ENCODE measurements at places on chromosomes 6 and 20.

DNA sequence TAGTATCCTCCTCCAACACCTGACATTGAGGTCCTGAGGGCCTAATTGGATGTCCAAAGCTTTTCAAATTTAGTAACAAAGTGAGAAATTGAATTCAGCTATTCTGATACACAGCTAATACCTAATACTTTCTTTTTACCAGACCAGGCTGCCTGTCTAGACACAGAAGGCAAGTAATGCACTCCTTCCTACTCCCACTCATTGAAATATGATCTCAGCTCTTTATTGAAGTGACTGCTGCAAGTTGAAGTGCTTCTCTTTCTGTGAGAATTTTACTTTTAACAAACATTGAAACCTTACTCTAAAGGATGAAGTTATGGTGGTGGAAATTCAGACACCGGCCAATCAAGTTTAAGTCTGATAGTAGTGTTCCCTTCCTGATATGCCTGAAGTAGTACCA, 90.8 kb upstream of the OGFRL1 start:
- peak; percentile 56 for DNase-seq

- no peak for DNase-seq
These were observed 62.9 kb upstream of the HBS1L start for GRCh38 chr6:135117413-135117968.

DNA sequence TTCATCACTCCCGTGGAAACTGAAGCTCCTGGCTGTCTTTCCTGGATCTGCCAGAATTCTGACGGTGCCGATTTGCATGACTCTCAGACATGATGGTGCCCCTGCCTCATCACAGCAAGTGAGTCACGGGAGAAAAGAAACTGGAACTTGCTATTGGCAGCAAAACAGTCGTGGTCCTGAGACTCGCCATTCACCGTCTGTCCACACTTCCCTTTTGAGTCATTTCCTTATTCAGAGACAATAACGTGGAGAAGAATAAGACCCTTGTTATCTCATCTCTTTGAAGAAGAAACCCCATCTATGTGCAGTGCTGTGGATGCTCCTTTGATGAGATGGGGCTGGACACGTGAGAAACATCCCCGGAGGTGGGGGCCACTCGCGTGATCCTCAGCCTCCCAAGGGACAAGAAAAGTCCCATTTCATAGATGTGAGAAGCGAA, 4.2 kb downstream of the GPR31 start:
- DNase-seq: no peak

DNA sequence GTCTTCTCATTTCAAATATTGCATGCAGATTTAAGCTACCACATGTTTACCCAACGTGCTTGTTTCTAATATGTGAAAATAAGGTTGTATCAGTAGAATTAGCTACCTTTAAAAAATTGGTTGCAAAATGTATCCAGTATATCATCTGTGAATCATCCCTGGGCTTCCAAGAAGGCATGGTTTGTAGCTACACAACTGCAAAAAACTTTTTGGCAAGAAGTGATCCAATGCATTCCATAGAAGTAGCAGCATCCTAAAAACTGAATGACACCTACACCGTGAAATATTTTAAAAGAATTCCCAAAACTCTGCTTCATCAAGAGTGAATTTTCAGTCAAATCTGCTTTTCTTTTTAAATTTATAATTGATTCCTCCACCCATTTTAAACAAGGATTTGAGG, 89.1 kb downstream of the AIG1 start:
- no peak for DNase-seq

- DNase-seq: no peak
These were observed 3.4 kb upstream of the CTSZ start for GRCh38 chr20:59010321-59010994.

GRCh38 chr6:81792826-81793225, 40.3 kb upstream of the TENT5A start:
- peak; percentile 23 for DNase-seq

DNA sequence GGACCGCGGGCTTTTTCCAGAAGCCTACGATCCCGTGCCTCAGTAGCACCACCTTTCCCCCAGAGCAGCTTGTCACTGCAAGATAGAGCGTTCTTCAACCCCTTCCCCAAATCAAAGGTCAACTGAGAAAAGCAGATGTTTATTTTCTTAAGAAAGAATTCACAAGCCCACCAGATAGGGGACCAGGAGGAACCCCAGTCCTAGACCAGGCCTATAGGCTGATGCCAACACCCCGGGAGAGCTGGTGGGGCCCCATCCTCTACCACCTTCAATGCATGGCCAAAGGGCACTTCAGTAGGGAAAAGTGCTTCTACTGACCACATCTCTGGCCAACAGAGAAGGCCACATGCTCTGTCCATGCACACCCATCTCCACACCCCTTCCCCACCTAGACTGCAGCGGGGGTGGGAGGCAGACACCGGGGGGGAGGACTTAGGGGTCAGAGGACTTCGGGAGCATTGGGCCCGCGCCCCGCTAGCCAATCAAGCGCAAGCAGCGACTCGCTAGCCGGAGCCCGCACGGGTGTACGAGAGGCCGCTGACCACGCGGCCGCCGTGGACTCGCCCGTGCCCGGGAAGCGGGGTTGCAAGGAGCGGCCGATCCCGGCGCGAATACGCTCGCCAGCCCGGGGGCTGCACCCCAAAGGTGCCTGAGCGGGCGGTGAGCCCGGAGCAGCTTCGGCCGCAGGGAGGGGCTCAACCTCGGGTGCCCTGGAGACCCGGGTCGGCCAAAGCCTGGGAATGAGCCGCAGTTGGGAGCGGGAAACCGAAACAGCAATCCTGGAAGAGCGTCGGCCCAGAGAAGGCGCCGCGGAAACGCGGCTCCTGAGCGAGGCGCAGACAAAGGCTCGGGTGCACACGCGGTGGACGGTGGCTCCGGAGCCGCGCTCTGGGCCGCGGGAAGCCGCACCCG, 2.8 kb downstream of the PDE10A start:
- DNase-seq: no peak

DNA sequence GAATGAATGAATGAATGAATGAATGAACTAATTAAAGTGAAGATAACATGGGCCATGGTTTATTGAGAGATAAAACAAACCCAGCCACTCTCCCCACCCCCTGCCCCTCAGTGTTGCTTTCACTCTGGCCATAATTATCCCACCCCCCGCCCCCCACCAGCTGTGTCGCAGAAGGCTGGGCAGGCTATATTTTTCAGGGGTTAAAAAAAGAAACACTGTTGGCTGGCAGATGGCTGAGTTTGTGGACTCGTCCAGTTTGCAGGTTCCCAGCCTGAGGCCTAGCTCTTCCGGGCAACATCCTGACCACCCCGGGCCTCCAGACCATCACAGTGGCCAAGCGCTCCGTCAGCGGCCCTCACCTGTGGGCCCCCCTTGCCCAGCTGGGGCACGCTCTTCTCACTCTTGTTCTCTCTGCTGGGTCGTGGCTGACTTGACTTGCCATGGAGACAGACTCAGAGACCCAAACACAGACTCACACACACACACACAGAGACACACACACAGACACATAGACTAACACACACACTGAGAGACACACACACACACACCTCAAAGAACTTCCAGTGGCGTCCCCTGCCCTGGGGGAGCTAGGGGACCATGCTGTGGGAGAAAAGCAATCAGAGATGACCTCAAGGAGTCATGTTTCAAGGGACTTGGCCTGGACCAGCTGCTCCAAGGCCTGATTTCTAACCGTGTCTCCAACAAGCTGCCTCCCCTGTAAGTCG, 2.2 kb upstream of the GRM4 start:
- DNase-seq: no peak

- no peak for DNase-seq
These were observed 150.0 kb upstream of the MARCKS start for GRCh38 chr6:113707194-113707593.
